Stimulated activated CD4-positive, alpha-beta T cell treated with anti-CD3 and anti-CD28 coated beads, Interleukin-15, amount 100 ng/mL, for 48 hours (primary cell): ENCODE measurements at places on chromosomes 11 and 22.

GRCh38 chr22:46721501-46722085, 16.5 kb downstream of the CERK start:
- DNase-seq, result no peak

GRCh38 chr22:44312766-44313165, at the start of gene SHISAL1:
Gene SHISAL1, minus strand, starts transcription at chr22:44312951. Its CDS starts 12,006 bp downstream, at chr22:44300945.
- no peak for DNase-seq

- DNase-seq, result no peak
Observed at GRCh38 chr11:9071692-9072091, 19.7 kb downstream of the SCUBE2 start.

DNA sequence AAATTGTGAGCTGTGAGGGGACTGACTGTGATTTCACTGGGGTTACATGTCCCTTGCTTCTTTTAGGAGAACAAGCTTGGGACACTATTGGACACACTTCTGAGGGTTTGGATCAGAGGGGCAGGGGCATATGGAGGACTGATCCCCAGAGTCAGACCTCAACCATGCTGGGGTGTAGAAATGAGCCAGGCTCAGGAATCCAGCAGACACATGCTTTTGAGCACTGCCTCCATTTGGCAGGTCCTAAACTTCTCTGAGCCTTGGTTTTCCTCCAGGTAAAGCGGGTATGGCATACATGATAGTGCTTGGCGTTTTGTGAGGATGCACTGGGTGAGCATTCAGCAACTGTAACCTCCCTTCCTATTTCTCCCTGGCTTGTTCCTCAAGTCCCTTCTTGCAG, 74.7 kb downstream of the ADAMTS15 start:
- DNase-seq, result no peak
